ENCODE measurements at places on chromosomes 3 and 15. TPM values are rescaled to one million over a fixed set of nuclear protein-coding genes. Genes with fewer than 3 reads are reported as not detected.

TRAT1 gene
- total RNA-seq: not detected

- DNase-seq: no peak
These were observed 165.4 kb upstream of the DCBLD2 start for GRCh38 chr3:99066863-99067262.

KLHL25 gene
- total RNA-seq: 2.8 TPM

THSD4 gene
- total RNA-seq: 31.1 TPM

DNA sequence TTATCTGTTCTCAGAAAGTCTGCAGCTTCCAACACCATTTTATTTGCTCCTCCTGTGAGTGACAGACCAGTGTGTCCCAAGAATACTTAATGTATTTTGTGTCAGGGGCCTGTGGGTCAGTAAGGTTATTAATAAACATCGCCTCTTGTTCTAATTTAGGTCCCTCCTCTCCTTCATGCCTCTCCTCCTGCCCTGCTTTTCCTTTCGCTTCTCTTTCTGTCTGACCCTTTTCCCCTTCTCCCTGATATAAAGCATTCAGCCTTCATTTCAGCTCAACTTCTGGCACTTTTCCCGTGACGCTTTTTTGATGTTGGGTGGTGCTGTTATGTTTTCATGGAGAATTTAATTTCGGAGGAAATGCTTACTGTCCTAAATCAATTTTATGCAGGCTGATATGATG, 29.7 kb upstream of the NR2F2 start:
- no peak for DNase-seq

DNA sequence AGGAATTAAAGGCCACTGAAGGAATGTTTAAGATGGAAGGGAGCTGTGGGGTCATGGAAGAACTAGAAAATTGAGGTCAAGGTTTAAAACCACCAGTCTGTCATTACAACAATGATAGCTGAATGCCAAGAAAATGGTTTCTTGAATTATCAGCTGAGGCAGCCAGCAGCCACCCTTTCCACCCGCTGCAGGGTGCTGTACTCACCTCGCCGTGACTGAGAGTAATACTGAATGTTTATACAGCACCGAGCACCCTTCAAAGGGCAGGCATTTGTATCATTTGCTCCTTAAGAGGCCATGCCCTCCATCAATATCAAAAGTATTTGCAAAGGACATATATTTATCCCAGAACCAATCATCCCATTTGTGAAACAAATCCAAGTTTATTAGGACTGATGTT, 402.8 kb downstream of the VPS13C start:
- no peak for DNase-seq

GOLGA6B gene
- not detected for total RNA-seq

All from IMR-90 (cell line).